Activated B cell treated with CpG ODN at 0.5 μM for 24 hours (primary cell): ENCODE measurements at places on chromosomes 12 and 14. TPM values are rescaled to one million over a fixed set of nuclear protein-coding genes. Genes with fewer than 3 reads are reported as not detected.

NGB gene
- total RNA-seq, result not detected in 2 replicates

KCNJ8 gene
- not detected in 2 replicates for total RNA-seq

KLRD1 gene
- total RNA-seq, result 0.24 and 0.27 TPM in 2 replicates

DEPDC4 gene
- 0.49 and 0.81 TPM in 2 replicates for total RNA-seq

GRCh38 chr12:93853698-93854478 lies 176.7 kb downstream of the CRADD start:
- no peak for DNase-seq

DNA sequence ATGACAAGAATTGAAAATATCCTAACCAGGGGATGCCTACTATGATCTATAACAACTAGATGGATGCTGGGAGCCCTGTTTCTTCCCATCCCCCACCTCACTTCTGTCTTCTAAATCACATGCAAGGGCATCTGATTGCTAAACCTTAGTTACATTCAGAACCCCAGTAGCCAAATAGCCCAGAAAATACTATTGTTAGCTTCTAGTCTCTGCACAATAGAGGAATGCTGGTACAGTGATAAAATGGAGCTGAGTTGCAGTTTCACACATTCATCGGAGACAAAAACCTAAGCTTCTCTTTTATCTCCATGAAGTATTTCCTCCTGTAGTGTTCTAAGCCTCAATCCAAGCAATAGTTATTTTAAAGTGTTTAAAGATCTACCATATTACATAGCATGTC lies 942.9 kb downstream of the RPS29 start:
- DNase-seq, result no peak

- no peak for DNase-seq
Observed at GRCh38 chr12:76777765-76778216, 13.9 kb downstream of the ZDHHC17 start.

DNA sequence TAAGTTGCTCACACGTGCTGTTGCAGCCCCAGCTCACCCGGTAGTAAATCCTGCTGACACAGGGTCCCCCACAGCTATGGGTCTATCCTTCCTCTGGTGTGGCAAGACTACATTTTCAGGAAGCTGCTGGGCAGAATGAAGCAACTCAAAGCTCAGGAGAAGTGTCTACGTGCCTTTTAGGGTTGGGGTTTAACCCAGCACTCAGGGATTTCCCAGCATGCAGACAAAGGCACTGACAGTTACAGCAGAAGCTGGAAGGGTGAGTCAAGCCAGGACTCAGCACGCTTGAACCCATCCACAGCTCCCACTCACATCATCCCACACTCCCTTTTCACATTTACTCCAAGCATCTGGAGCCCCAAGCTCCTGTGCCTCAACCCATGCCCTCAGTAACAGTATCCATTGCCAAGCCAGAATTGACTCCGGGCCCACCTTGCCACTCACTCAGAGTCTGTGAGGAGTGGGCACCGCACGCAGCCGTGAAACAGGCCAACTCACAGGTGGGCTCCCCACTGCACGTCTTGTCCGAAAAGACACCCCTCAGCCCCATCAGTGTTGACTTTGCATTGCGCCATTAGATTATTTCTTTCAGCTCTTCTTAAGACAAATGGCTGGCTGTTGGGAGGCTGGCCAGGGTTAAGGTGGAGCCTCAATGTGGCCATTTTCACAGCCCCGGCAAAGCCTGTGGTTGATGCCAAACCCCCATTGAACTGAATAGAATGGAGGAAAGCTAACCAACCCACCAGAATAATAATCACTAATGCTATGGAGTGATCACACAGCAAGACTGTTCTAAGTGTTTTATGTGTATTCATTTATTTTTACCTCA lies 59.6 kb downstream of the ZFP36L1 start:
- no peak for DNase-seq

DNA sequence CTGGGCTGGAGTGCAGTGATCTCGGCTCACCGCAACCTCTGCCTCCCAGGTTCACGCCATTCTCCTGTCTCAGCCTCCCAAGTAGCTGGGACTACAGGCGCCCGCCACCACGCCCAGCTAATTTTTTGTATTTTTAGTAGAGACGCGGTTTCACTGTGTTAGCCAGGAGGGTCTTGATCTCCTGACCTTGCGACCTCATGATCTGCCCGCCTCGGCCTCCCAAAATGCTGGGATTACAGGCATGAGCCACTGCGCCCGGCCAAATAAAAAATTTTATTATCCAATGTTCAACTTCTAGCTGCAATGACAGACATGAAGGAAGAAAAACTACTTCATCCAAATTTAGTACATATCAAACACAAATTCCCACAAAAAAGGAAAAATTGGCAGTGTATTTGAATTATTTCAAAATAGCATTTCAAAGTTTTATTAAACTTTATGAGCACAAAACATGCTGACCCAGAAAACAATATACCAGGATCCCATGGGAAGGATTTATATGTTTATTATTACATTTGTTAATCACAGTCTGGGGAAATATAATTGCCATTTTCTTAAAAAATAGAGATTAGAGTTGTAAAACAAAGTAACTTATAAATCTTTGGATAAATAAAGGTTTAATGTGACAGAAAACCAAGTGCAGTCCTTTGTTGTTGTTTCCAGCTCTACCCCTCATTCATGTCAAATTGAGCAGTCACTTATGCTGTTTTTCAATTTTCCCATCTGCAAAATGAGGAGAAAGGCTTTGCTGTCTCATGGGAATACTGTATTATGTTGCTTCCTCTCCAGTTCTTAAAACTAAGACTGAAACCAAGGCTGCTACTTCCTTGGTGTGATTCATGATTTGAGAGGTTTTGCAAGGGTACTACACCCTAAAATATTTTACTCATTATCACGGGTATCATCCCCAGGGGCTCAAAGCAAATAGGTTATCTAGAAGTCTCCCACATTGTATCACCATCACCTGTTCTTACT lies 155.2 kb upstream of the AVPR1A start:
- DNase-seq, result no peak

GRCh38 chr12:84075991-84076390 lies 836.6 kb downstream of the SLC6A15 start:
- no peak for DNase-seq

- DNase-seq, result no peak
Observed at GRCh38 chr12:442235-442884, 17.4 kb upstream of the B4GALNT3 start.

DNA sequence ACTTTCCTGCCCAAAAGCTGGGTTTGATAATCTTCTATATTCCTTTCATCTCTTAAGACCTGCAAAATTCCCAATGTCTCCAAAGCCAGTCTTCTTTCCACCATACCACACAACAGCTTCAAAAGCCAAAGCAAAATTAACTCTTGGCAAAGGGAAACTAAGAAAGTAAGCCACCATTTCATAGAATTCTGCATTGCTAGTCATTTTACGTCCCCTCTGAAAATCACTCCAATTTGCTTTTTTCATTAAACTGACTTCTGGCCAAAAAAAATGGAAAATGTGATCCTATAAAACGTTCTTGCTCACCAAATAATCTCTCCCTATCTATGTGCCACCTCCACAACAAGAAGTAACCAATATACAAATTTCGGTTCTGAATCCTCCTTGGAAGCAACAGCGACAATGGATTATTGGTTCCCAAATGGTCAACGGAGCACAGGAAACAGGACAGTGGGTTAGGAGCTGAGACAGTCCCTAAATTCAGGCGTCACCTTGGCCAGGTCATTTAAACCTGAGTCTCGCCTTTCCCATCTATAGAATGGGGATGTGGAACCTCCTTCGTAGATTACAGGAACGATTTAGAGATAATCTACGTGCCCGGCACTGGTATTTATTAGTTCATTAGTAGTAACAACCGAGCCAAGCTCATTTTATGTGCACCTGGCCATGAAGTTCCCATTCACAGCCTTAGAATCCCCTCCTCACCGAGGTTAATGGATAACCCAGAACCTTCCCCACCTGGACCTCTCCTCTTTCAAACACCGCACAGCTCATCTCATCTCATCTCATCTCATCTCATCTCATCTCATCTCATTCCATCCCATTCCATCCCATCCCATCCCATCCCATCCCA lies 1.2 kb downstream of the NT5DC3 start:
- DNase-seq, result no peak

GRCh38 chr14:30974628-30975027 lies 50.8 kb upstream of the AP4S1 start:
- no peak for DNase-seq

DNA sequence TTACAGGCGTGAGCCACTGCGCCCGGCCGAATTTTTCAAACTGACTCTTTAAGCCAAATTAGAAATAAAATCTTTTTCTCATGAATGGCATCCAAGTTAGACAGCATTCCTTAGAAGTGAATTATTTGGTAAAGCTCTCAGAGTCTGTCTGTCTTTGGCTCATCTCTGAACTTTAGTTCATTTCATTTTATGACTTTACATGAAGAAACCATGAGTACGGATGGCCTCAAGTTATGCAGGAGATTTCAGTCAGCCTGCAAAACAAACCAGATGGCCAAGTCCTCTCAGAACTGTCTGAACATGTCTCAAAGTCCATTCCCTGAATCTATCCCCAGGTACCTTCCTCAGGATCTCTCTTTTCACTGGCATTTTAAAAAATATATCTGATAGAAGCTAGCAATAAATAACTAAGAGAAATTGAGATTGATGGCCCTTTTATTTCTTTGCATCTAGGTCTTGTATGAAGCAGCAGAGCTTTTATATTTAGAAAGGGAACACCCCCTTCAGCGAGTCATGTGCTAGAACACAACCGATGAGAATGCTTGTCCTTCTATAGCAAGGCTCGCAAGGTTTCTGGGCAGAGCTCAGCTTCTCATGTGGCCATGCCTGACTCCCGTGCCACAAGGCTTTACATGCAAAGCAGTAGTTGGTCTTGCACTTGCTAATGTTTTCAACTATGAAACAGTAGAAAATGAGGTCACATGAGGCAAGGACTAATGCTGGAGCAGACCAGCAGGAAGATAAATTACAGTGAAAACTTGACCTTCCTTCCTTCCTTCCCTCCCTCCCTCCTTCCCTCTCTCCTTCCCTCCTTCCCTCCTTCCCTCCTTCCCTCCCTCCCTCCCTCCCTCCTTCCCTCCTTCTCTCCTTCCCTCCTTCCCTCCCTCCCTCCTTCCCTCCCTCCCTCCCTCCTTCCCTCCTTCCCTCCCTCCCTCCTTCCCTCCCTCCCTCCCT lies 125.0 kb downstream of the AKAP6 start:
- no peak for DNase-seq

DNA sequence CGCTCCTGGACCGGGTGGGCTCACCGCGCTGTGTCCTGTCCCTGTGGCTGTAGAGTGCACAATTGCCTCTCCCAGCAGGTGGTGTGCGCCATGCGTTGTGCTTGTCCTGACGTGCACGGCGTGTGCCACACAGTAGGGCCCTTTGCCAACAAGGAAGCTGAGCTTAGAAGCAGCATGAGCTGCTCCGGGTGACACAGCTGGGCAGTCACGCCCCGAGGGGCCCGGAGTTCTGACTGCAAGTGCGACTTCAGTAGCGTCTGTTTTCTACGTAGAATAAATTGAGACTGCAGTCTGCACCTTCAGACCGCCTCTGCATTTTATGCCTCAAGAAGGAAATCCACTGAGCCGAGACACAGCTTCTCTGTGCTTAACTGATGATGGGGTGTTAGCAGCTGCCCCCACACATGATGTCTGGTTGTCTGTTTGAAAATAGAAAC lies 81.6 kb downstream of the ADGRD1 start:
- no peak for DNase-seq

DNA sequence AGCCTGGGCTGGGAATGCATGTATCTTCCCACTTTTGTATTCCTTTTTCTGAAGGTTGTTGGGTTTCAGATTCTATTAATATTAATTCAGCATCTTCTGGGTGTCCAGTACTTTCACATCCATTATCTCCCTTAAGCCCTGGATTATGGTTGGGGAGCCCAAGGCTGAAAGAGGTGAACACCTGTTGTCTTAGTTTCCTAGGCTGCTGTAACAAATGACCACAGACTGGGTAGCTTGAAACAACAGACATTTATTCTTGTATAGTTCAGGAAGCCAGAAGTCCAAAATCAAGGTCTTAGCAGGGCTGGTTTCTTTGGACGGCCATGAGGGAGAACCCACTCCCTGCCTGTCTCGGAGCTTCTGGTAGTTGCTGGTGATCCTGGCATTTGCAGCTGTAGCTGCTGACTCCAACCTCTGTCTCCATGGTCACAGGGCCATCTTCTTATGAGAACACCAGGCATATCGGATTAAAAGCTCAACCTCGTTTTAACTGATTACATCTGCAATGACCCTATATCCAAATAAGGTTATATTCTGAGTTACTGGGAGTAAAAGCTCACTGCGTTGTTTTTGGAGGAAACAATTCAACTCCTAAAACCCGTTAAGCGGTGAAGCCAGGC lies 68.2 kb upstream of the CLMN start:
- DNase-seq, result no peak

DNA sequence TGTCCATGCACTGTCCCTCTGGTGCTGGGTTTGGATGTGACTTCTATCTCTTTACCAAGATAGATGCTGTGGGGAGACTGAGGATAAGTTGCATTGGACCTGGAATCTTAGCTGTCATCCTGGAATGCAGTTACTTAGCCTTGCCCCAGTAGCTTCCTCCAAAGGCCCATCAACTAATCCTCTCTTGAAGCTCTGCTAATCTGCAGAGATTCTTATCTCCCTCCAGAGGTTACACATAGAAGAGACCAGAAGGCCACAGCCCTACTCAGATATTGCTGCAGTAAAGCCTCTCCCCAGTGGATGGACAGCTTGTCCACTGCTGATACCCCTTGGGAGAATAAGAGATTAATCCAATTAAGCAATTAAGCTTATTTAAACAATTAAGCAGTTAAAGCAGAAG lies 867.2 kb downstream of the BCL11B start:
- no peak for DNase-seq

GRCh38 chr12:45615268-45615667 lies 114.2 kb upstream of the ARID2 start:
- no peak for DNase-seq

- DNase-seq, result no peak
Observed at GRCh38 chr14:66038618-66039017, 447.6 kb upstream of the CCDC196 start.

- DNase-seq, result no peak
Observed at GRCh38 chr12:49367381-49368239, at the start of gene SPATS2. TSS of gene SPATS2 (plus strand) at chr12:49367462. CDS start at chr12:49461013, 93,551 bp downstream.

DNA sequence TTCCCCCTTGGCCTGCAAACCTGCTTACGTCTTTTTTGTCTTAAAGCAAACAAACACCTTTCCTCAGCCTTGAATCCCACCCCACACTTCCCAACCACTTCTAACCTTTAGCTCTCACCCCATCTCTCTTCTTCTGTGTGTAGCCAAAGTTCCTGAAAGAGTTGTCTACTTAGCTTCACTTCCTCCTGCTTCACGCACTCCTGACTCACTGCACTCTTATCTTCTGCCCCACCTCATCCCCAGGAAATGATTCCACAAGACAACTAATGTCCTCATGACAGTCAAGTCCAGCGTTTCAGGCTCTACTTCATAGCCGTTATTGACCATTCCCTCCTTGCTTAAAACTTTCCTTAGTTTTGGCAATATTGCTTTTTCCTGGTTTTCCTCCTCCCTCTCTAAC lies 22.4 kb downstream of the EIF2B2 start:
- no peak for DNase-seq
